ENCODE measurements at places on chromosomes 16 and 17. TPM values are rescaled to one million over a fixed set of nuclear protein-coding genes. Genes with fewer than 3 reads are reported as not detected.
A peak's percentile ranks its signal among the peaks of the same experiment; 100 is the strongest.

The ZBTB4 gene
- total RNA-seq: 72.5 TPM

The KCNAB3 gene
- total RNA-seq: 9.3 TPM

The CDIPT gene
- 42.3 TPM for total RNA-seq

DNA sequence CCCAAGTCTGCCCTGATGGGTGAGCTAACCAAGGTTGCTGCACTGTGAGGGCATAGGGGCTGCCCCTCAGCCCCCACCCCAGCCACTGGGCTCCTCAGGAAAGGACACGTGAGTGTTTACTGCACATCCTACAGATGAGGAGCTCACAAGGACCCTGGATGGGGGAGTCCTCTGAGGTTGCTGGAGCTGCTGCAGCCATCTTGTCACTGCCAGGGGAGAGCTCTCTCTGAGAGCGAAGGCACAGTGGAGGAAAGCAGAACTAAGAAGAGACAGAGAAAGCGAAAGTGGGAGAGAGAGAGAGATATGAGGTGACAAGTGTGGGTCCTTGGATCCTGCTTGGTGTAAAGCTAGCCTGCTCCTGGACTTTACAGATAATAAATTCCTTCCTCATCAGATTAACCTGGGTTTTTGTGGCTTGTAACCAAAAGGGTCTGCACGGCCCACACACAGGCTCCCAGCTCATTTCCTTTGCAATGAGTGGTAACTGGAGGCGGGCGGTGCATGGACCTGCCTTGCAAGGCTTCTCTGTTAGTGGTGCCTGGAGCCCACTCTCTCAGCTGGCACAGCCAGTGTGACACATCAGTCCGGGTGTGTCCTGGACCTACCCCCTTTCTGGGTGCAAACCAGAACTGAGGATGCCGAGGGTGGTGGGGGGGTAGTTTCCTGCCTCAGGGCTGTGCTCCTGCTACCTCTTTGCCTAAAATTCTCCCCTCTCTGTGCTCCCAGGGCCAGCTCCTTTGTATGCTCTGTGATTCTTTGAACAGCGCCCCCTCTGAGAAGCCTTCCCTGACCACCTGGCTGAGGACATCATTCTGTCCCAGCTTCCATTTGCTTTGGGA lies 14.2 kb downstream of the SNX20 start:
- no peak for DNase-seq
- H3K36me3 ChIP-seq: peaks cover 23% of the 10 kb centered on the region
- H3K4me3 ChIP-seq: peak overlapping the region; percentile 2

- H3K4me1 ChIP-seq: no peaks in the 10 kb centered on the region
- no peaks in the 10 kb centered on the region for H3K27me3 ChIP-seq
- H3K27ac ChIP-seq: no peak overlapping the region
- DNase-seq: no peak
- H3K4me3 ChIP-seq: no peak overlapping the region
Observed at GRCh38 chr17:77032929-77033328, 107.8 kb upstream of the SEC14L1 start.

DNA sequence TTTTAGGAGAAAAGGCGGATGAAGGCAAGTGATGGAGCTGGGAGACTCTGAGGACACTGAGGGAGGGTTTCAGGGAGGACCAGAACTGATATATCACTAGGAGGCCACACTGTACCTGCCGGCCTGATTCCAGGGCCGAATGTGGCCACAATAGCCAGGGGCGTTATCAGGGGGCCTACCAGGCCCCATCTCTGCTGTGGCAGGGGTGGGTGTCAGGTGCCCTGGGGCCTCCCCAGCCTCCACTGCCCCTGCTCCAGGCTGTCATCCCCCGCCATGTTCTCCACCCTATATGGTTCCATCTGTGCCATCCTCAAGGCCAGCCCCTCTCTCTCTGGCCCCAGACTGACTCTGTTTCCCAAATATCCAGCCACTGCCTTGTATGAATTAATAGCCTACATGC lies 246.5 kb downstream of the GSG1L start:
- H3K36me3 ChIP-seq: no peaks in the 10 kb centered on the region
- no peak for DNase-seq
- no peak overlapping the region for H3K27ac ChIP-seq
- no peaks in the 10 kb centered on the region for H3K4me1 ChIP-seq

DNA sequence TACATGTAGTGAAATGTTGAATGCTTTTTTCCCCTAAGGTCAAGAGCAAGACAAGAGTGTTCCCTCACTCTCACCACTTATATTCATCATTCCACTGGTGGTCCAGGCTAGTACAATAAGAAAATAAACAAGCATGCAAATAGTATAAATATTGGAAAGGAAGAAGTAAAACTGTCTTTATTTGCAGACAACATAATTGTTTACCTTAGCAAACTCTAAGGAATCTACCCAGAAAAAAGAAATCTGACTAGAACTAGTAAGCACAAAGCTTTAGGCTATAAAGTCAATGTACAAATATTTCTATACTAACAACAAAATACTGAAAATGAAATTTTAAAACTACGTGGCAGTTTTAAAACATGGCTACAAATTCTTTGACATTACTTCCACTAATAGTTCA lies 101.7 kb downstream of the CYB561 start:
- H3K36me3 ChIP-seq: peaks cover 12% of the 10 kb centered on the region
- H3K4me3 ChIP-seq: no peak overlapping the region
- no peaks in the 10 kb centered on the region for H3K27me3 ChIP-seq
- no peaks in the 10 kb centered on the region for H3K4me1 ChIP-seq
